ENCODE measurements at places on chromosomes 13 and 19.

GRCh38 chr13:79541426-79542049 lies 60.6 kb downstream of the NDFIP2 start:
- peak; percentile 85 for DNase-seq

DNA sequence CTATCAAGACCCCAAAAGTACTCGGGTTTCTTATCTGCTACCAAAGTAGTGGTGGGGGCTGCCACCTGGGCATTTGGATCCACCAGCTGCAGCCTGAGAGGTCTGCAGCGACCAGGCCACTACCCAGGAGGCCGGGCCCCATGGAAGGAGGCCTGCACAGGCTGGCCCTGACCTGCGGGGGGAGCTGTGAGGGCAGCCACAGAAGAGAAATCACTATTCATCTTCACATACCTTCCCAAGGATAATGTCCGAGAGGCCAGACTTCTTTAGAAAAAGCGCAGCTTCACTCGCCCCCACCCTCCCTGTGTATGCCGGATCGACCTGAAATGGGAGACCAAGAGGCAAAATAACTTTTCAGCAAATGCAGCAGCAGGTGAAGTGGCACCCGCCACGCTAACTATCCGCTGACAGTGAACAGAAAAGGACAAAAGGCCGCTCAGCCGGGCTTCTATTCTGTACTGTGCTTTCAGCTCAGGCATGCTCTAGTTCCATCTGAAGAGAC lies 30.1 kb downstream of the EPS15L1 start:
- DNase-seq, result peak; percentile 73

DNA sequence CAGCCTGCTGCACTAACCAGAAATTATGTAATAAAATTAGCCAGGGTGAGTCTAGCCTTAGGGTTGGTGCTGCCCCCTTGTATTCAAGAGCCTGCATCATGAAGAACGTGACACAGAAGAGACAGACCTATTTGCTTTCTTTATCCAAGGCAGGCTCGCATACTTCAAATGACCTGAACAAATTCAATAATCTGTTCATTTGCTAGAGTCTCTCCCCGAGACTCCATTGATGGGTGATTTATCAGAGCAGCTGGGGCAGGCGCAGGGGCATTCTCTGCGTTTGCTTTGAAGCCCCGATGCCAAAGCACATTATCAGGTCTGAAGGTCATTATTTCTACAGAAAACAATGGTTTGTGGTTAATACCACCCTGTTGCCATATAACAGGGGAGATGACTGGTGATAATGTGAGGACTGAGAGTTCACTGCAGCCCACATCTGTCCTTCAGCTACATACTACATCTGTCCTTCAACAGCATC lies 520.3 kb downstream of the DIAPH3 start:
- DNase-seq, result no peak

DNA sequence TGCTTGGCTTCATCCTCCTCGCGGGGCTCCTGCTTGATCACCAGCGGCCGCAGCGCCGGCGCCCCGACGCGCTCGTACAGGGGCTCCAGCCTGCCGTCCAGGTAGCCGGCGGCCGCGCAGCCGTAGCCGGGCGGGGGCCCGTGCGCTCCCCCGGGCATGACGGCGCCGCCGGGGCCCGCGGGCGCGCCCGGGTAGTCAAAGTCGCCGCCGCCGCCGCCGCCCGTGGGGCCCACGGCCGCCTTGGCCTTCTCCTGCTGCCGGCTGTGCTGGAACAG lies 497 bp downstream of the CEBPA start:
- no peak for DNase-seq

DNA sequence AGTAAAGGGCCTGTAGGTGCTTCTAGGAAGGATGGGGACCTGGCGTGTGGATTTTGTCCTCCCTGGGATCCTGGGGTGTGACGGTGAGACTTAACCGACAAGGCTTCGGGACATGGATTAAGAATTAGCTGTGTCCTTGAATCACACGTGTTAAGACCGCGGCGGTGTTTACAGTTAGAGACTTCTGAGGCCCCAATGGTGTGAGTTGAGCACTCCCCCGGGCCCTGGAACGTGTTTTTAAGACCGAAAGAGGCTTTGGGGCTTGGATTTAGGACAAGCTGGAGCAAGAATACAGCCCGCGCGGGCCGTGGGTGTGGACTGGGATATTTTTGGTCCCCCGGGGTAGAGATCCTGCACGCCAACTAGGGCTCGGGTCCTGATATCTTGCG lies 1.2 kb upstream of the SLC27A1 start:
- DNase-seq, result no peak

DNA sequence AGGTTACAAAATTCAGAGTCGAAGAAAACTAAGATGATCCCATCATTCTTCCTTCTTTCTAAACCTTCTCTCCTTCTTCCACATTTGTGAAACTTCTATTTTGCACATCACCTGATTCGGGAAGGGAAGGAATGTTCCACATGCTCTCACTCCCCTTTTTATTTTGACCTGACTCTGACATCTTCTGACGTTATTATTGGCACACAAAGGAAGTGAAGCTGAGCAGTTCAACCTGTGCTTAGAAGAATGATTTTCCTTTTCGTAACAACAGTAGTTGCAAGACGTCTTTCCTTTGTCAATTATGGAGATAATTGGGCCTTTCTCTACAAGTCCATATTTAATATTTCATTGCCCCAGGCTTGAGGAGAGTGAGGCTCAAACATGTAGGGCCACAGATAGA lies 18.0 kb downstream of the FAM124A start:
- DNase-seq, result no peak

DNA sequence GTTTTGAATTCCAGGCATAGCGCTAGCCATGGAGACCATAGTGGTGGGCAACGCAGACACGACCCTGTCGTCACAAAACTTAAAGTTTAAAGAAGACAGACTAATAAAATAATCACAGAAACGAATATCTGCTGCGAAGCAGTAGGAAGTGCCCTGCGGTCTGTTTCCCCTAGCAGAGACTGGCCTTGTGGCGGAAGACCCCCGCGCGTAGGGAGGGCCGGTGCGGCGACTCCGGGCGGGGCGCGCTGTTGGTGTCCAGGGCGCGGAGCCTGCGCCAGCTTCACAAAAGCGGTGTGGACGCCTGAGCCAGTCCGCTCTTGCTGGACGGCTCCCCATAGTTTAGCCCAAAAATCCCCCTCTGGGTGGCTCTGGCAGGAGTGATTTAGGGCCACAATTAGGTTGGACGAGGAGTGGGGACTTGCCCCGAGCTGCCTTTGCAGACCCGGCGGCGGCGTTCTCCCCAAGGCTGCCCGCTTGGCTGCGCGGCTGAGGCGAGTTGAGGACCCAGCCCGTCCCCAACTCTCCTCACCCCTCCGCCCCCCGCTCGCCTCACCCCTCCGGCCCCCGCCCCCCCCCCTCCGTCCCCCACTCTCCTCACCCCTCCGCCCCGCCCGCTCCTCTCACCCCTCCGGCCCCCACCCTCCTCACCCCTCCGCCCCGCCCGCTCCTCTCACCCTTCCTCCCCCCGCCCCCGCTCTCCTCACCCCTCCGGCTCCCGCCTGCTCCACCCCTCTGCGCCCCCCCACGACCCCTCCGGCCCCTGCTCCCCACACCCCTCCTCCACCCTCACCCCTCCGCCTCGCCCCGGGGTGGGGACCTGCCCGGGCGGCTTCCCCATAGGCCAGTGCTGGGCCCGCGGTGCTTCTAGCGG lies 14.2 kb upstream of the LATS2 start:
- DNase-seq, result peak; percentile 75

DNA sequence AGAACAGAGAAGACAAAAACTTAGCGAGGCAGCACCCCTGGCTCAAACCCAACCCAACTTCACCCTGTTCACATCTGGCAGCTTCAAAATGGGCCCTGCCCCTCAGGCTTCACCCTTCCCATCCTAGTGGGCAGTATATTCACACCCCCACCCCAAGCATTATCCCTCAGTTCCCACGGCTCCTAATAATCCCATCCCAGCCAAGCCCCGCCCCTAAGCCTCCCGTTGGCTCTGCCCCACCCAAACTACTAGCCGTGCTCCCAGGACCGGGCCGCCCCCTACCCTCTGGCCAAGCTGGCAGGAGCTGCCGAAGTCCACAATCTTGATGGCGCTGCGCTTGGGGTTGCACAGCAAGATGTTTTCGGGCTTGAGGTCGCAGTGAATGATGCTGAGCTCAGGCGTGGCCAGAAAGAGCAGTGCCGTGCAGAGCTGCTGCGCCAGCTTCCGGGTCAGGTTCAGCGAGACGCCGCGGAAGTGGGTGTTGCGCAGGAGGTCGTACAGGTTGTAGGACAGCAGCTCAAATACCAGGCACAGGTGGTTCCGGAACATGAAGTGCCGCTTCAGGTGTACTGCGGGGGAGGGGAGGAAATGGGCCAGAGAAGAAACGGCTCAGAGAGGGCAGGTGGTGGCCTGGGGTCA lies 5.8 kb downstream of the DYRK1B start:
- no peak for DNase-seq

DNA sequence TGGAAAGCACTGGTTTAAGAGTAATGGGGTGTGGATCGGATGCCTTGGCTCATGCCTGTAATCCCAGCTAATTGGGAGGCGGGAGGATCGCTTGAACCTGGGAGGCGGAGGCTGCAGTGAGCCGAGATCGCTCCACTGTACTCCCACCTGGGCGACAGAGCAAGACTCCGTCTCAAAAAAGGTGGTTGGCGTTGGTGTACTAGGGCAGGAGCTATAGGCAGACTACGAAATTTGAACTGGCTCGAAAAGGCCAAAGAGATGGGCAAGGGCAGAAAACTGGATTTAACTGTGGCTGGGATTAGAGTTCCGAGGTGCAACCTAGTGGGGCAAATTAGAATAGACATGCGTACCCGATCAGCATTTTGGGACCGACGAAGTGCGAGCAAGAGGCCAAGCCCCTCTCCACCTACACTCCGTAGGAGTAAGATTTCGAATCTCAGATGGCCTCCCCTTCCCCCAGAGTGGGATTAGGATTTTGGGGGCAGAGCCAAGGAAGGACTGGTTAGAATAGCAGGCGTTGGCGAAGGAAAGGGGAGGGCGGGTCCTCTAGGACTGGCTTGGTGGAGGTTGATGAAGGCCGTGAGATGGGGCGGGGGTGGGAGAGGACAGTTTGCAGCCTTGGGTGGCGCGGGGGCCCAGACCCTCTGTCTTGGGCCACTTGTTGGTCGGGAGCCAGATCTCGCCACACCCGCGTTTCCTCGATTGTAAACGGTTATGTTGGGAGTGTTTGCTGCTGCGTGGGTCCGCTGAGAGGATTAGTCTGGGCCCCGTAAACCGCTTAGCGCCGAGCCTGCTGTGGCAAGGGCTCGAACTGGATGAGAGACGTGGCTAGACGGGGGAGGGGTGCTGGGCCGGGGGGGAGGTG lies 2.0 kb upstream of the INAFM1 start:
- peak; percentile 82 for DNase-seq

DNA sequence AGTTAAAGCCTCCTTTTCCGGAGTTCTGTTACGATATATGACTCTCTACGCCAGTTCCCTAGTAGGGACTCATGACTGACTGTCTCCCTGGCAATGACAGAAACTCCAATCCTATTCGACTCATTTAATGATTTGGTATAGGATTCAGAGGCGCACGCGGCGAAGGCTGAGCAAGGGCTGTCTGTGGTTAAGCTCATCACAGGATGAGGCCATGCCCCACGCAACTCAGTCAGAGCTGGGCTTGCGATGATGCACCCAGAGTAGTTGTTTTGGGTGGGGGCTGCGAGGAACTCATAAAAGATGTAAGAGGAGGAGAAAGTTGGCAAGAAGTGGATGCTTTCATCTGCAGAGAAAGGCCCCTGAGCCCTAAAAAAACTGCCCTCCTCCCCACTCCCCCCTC lies 468 bp upstream of the SERTM1 start:
- no peak for DNase-seq

GRCh38 chr19:51440846-51441409 lies 17.3 kb downstream of the SIGLEC8 start:
- DNase-seq, result peak; percentile 59

- no peak for DNase-seq
These were observed 350.4 kb downstream of the MTUS2 start for GRCh38 chr13:29170436-29171082.

- DNase-seq, result no peak
These were observed 25.5 kb downstream of the FAM187B start for GRCh38 chr19:35202722-35203688.

- DNase-seq, result no peak
These were observed 492.0 kb downstream of the DCT start for GRCh38 chr13:93987458-93987857.

GRCh38 chr13:100940658-100941057 lies 266.1 kb upstream of the TMTC4 start:
- no peak for DNase-seq

- no peak for DNase-seq
These were observed 39.6 kb downstream of the PCDH8 start for GRCh38 chr13:52808842-52809219.

- no peak for DNase-seq
These were observed 1.9 kb upstream of the MADCAM1 start for GRCh38 chr19:494171-495080.

DNA sequence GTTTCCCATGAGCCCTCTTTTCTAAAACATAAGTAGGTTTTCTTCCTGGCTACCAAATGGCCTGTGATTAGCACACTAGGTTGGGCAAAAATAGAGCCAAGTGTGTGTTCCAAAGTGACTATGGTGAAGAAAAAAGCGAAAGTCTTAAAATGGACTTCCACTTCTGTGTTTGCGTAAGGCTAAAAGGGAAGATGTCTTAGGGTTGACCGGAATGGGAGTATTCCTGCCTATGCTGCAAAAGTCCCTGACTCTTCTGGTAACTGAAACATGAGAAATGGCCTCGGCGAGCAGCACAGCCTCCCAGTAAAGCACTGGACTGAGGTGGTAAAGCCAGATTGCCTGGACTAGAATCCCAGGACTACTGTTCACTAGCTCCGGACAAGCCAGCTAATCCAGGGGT lies 2.4 kb upstream of the FPR1 start:
- no peak for DNase-seq

DNA sequence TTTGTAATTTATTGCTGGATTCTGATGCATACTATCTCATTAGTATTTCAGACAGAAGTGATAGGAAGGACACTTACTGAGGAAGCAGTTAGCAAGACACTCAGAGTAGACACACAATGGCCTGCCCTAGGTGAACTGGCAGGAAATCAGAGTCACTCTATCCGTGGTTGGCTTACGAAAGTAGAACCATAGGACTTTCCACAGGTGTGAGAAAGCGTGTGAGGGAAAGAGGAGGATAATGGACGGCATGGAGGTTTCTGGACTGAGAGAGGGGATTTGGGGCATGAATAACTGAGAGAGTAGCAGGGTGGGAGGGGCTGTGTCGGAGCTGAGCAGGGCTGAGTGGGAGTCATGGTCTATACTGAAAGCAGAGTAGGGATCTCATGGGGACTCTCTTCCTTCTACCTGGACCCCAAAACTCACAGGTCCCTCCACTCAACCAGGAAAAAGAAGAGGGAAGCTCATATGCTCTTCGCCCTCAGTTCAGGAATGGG lies 18.7 kb upstream of the EID2 start:
- DNase-seq, result no peak

DNA sequence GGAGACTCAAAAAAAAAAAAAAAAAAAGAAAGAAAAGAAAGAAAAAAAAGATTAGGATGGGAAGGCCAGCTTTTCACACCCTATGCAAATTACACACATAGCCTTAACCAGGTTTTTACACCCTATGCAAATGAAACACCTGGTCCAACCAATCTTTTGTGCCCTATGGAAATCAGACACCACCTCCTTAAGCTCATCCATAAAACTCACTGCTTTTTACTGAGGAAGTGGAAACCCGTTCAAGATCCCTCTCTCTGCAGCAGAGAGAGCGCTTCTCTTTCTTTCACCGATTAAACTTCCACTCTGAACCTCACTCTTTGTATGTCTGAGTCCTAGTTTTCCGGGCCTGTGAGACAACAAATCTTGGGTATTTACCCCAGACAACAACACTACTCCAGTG lies 25.3 kb upstream of the HOMER3 start:
- DNase-seq, result no peak
